Left cardiac atrium (tissue), 4 donors: ENCODE measurements at places on chromosomes 2 and 18. TPM values are rescaled to one million over a fixed set of nuclear protein-coding genes. Genes with fewer than 3 reads are reported as not detected.

GRCh38 chr18:26190506-26190905, 35.7 kb upstream of the TAF4B start:
- no peak for DNase-seq

- DNase-seq = no peak
These were observed 508.9 kb downstream of the CNTNAP5 start for GRCh38 chr2:124534028-124534427.

- no peak for DNase-seq
These were observed 684.0 kb downstream of the DSC3 start for GRCh38 chr18:30358555-30358954.

REG3A gene
- total RNA-seq = not detected
